Forelimb muscle (tissue), 1 donor: ENCODE measurements at places on chromosomes 6 and 20.

- no peak for DNase-seq
Measured at GRCh38 chr6:35091346-35092083, 49.6 kb downstream of the TCP11 start.

DNA sequence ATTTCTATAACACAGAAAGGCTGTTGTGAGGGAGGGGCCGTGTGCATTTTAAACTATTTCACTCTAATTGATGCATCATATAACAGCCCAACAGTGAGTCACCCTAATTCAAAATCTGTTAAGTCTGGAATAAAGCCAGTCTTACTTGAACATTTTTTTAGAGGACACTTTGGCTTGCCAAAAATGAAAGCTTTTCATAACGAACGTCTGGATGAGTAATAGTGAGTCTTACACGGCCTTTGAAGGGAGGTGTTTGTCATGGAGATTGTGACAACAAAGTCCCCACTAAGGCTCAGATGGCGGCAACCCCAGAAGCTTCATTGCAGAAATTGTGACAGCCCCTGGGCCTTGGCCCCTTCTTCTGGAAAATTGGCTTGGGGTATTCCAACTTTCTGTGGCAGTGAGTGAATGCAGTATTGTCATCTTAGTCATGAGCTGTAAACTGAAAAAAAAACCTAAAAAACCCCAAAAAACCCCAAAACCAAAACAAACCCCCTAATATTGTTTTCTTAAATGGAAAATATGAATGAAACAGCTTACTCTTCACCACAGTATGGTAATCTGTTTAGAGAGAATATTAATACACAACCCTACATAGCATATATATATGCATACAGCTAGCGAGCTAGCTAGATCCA is 92.6 kb upstream of the CLDN20 start:
- no peak for DNase-seq

DNA sequence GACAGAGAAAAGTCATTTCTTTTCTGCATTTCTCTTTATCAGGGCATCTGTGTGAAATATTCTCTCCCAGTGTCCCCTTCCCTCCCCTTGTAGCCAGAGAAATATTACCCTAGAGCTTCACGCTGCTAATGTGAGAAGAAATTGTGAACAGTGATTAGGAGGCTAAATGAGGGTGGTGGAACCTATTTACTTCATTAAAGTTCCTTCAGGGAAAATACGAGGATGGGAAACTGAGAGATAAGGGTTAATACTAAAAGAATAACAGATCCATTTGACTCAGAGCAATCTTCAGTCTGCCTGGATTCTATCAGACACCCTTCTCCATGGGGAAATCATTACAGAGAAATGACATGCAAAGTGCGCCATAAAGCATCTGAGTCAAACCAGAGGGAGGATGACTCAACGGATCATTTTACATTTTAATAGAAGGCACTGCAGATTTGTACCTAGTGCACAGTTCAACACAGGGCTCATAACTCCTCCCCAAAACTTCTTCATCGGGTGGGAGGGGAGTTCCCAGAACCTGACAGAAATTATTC is 131.3 kb downstream of the GJA10 start:
- no peak for DNase-seq

GRCh38 chr6:38035478-38035877 is 216.0 kb downstream of the ZFAND3 start:
- no peak for DNase-seq
